Suppressor macrophage treated with lipopolysaccharide for 1 hour (primary cell): ENCODE measurements at places on chromosomes 4 and X.

DNA sequence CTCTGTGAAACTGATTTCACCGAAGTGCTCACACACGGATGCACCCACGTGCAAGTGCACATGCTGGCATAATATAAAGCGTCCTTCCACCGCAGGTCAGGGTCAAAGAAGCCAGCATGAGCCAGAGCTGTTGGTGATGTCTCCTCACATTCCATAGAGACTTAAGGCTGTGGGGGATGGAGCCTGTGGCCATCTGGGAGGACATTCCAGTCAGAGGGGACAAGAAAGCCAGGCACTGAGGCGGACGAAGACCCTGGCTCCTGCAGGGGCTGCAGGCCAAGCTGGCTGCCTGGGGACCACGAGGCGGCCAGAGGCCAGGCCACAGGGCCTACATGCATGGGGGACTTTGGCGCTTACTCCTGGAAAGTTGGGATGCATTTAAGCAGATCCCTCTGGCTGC, 7.7 kb downstream of the RNF212 start:
- no peak for DNase-seq

GRCh38 chrX:7889135-7889534, 38.1 kb downstream of the PNPLA4 start:
- no peak for DNase-seq

GRCh38 chrX:53211391-53211978, 13.5 kb downstream of the KDM5C start:
- no peak for DNase-seq

DNA sequence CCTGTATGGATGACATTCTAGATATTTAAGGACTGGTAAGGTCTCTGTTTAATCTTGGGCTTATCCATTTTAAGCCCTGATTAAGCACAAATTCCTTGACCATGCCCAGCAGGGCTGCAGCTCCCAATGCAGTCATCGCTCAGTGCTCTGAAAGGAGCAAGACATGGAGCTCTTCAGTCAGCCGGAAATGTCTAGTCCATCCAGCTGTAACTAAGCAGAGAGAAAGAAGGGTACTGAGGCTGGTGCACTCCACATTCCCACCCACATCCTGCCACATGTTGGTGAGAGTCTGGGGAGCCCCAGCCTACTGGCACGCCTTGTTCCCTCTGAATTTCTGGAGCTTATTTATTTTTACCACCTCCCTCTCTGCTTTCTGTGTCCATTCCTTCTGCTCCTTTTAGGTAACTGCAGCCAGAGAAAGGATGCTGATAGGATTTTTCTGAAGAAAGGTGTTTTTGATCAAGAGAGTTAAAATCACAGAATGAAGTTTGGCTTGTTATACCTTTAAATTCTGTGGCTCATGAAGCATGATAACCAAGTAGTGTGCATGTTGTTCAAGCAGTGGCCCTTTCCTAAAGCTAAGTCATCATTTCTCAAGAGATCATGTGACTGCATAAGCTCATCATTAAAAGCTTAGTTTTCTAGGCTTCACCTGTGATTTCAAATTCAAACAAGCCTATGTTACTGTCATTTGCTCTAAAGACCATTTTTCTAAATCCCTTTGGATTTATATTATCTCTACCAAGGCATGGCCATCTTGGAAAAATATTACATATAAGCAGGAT, 74.0 kb downstream of the GALNT7 start:
- DNase-seq, result no peak

GRCh38 chr4:164783976-164784375, 30.0 kb downstream of the SMIM31 start:
- DNase-seq, result no peak

DNA sequence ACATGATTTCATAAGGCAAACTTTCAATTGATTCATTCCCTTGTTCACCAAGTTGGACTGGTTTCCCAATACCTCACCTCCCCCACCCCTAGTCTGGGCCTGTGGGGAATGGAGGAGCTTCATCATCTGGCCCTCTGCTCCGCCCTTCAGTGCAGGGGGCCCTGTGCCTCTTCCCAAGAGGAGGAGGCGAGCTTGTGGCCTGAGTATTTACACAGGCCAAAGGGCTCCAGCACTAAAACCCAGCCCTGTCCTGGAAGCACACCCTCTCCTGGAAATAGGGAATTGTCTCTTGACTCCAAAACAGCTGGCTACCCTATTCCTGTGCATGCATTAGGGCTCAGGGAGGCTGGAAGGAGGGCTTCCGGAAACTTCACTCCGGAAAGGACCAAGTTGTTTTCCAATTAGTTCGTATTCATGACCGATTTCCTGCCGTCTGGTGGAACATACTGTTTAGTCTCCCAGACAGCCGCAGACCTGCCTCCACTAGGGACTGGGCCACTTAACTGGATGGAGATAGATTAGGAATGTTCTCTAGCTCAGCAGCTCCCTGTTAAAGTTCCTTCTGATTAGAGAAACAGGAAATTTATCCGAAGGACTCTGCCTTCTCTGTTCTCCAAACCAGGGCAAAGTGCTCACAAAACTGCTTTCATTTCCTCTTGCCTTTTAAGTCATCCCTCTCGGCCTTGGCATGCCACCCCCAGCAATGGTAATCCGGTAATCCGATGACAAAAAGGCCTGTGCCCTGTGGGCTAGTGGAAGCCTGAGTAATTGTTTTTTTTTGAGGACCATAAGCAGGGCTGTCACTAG, 5.8 kb downstream of the SRPX2 start:
- DNase-seq, result peak; percentile 83

GRCh38 chr4:5424211-5424610, 284.1 kb downstream of the EVC2 start:
- DNase-seq, result no peak

DNA sequence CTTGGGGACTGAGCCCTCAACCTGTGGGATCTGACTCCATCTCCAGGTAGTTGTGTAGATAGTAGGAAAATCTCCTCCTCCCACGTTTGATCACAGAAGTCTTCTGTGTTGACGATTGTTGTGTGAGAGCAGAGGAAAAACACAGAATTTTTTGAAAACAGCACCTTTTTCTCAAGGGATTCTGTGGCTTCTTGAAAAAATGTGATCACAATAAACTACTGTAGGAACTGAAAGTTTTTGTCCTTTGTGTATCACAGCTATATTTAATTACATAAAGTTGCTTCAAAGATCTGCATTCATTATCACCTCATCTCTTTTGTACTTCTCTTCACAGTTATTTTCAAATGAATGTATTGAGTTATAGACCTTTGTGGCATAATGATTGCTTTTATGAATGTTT, 85.1 kb downstream of the AFF1 start:
- no peak for DNase-seq

GRCh38 chr4:168321006-168321405, 2.5 kb upstream of the DDX60 start:
- no peak for DNase-seq

DNA sequence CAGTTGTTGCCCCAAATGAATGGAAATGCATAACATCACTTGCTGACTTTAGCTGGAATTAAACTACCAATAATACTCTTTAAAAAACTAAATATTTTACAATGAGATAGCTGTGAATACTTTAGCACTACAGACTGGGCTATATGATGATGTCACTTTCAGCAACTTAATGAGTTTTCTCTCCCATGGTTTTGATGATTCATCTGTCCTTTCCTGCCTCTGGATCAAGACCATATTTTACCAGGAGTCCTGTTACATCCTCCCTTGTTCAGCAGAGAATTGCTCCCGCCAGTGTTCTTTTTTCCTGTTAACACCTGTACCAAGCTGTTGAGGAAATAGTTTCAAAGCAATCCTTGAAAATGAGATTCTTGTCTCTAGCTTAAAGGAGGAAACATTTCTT, 543.0 kb downstream of the SPRY1 start:
- no peak for DNase-seq
